ENCODE measurements at places on chromosomes 11 and 22. TPM values are rescaled to one million over a fixed set of nuclear protein-coding genes. Genes with fewer than 3 reads are reported as not detected.

The CD3D gene
- not detected for total RNA-seq

The TEX12 gene
- not detected for total RNA-seq

The PAX6 gene
- total RNA-seq: 2.7 TPM

The KRTAP5-6 gene
- not detected for total RNA-seq

The RAB38 gene
- total RNA-seq: 1.9 TPM

The STIM1 gene
- 11.1 TPM for total RNA-seq

The GVQW3 gene
- total RNA-seq: 22.5 TPM

The APLP2 gene
- total RNA-seq: 118 TPM

The VSIG10L2 gene
- total RNA-seq: 0.09 TPM

DNA sequence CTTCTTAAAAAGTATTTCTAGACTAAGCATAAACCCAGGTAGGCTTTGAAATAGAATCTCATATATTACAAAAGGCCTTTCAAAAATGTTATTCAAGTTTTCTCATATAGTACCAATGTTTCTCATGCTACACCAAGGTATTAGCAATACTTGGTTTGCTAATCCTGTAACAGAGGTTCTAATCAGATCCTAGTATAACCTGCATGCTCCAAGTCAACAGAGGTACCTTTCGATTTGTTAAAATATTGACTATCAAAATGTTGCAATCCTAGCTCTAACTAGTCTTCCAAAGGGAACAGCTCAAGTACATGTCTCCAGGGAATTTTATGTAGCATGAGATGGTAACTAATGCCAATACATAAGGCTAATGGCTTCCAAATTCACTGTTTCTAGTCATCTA is 98.1 kb upstream of the APOA1 start:
- no peak for ATAC-seq

GRCh38 chr11:124209824-124210357 is 26.7 kb downstream of the OR10D3 start:
- no peak for ATAC-seq

GRCh38 chr22:44701824-44702478 is at the start of gene PRR5:
Gene PRR5, plus strand, starts transcription at chr22:44702204. Its CDS starts 271 bp downstream, at chr22:44702475.
- ATAC-seq: peak; percentile 88

DNA sequence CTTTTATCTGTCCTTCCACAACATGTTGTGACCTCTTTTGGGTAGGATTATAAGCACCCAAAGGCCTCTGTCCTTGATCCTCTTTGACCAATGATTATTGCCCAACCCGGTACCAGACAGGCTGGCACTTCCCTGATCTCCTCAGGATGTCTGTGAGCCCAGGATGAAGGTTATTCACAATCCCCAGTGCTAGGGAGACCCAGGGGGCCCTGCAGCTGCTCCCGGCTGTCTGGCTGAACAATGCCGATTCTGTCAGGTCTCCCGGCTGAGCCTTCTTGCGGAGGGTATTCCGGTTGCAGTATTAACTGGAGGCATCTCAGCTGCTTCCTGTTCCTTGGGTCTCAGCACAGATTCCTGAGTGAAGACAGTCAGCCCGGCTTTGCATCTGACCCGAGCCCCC is 71.2 kb upstream of the CDON start:
- no peak for ATAC-seq

DNA sequence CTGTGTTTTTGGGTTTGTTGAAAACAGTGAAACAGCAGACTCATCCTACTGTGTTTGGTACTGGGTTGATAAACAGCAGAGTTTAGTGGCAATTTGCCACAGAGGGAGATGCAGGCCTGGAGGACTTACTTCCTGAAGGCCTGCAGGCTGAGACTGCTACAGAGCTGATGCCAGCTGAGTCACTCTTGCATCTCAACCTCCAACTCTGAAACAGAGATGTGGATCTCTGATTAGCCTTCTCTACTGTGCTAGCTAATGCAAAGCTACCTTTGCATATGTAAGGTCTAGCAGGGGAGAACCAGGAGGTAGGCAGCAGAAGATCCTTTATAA is 14.3 kb downstream of the ATP5MG start:
- ATAC-seq: no peak

DNA sequence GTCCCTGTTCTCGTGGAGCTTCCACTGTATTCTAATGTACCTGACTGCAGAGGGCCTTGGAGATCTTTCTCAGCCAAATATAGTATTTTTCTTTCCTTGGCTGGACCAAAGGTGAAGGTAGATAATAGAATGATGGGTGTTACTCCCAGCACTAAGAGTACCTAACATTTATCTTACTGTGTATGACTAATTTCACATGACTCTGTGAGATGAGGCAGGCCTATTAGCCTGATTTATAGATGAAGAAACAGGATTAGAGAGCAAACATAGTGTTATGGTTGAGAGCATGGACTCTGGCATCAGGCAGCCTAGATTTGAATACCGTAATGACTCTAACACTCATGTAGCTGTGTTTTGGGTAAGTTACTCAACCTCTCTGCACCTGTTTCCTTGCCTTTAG is 2.7 kb downstream of the ACO2 start:
- no peak for ATAC-seq

- ATAC-seq: peak; percentile 59
Measured at GRCh38 chr22:26182723-26183122, 13.5 kb downstream of the SEZ6L start.

DNA sequence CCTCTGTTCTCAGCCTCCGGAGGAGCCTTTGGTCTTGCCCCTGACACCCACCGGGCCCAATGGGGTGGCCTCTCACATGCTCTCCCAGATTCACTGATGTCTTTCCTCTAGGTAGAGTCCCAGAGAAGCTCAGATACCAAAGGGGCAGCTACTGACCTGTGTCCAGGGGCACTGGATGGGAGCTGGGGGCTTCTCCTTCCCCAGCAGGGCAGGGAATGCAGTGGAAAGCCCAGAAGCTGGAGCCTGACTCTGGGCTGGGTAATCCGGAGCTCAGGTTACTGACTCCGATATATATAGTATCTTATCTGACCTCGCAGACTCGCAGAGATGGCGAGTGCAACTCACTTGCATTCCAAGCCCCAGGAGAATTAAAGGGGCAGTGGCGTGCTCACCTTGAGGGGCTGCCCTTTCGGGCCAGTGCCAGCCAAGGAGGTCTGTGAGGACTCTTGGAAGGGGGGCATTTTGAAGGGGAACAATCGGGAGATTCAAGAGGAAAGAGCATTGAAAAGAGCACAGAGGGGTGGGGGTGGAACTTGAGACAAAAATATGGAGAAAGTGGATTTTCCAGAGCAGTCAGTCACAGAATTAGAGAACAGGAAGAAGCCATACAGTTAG is 2.5 kb downstream of the USP2 start:
- no peak for ATAC-seq

DNA sequence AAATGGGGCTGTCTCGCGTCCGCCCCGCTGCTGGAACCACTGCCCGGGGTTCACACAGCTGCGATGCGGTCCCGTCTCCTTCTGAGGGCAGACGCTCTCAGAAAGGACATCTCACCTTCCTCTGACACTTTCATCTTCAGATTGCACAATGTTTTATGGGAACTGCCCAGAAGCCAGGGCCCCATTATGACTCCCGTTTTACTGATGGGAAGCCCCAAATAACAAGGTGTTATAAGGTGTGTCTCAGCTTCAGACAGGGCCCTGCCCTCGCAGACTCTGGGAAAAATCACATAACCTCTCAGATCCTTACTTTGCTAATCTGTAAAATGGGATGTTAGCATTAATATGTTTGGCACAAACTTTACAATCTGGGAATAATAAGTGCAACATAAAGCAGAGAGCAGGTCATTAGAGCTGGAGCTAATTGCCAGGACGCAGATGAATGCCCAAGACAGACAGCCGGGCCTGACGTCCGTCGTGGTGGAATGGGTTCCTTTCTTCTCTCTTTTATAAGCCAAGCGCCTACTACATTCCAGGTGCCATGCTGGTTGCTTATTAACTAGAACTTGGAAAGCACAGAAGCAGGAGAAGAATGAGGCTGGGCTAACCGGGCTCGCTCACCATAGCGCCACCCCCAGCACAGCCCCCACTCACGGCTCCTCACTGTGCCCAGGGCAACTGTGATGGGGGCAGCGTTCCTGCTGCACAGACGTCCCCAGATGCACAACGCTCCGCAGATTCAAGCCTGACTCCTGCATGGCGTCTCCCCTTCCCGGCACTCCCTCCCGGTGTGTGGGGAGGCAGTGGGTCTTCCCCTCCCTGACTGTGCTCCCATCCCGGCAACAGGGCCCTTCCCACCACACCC is 43.8 kb downstream of the TRMU start:
- no peak for ATAC-seq

DNA sequence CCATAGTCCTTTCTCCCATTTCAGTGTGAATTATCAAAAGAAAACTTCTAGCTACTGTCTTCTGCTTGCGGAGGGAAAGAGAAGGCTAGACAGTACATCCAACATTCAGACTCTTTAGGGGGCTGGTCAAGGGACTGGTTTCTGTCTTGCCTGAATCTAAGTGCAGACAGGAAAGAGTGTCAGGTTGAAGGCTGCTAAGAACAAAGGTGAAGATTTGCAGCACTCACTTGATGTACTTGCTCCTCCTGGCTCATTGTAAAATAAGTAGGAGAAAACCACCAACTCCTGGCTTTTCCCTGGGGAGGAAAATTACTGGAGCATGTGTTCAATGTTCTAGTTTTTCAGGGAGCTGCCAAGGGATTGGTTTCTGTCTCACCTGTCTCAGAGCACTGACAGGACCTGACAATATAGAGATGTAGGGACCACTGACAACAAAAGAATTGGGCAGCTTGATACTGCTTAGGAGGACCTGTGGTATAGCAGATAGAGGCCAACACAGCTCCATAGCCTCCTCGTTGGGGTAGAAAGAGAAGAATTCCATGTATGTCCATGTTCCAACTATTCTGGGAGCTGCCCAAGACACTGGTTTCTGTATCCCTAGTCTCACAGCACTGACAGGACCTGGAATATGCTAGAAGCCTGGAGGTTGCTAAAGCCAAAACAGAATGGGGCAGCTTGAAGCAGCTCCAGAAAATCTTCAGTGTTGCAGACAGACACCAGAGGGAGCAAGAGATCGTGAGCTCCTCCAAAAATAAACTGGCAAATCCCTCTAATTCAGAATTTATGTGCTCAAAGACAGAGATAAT is 39.7 kb upstream of the MMP12 start:
- peak; percentile 71 for ATAC-seq

DNA sequence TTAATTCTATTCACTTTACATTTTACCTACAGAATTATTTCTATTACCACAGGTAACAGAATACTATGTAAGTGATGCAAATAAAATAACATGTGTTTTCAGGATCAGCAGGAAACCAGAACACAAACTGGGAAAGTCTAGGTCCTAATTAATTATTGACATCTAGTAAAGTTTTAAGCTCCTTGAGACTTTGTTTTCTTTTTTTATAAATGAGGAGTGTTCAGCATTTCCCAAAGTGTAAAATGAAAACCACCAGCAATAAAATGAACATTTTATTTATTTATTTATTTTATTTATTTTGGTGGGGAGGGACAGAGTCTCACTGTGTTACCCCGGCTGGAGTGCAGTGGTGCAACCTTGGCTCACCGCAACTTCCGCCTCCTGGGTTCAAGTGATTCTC is 123.6 kb downstream of the ARHGAP42 start:
- no peak for ATAC-seq

DNA sequence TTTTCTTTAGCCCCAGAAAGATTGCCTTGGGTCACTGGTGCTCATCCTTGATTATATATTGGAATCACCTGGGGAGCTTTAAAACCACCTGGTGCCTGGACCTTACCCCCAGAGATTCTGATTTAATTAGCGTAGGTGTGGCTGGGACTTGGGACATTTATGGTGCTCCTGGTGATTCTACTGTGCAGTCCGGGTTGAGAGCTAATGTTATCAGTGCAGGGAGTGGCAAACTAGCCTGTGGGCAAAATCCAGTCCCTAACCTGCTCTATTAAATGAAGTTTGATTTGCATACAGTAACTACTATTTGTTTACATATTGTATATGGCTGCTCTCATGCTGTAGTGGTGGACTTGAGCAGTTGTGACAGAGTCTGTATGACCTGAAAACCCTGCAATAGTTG is 134.0 kb upstream of the SORL1-AS1 start:
- ATAC-seq: no peak

- ATAC-seq: no peak
Measured at GRCh38 chr11:79101656-79102055, 339.2 kb downstream of the TENM4 start.

GRCh38 chr11:41116970-41117369 is 342.5 kb downstream of the LRRC4C start:
- ATAC-seq: no peak

- ATAC-seq: no peak
Measured at GRCh38 chr11:82757660-82758357, 24.1 kb upstream of the FAM181B start.

- ATAC-seq: peak; percentile 29
Measured at GRCh38 chr11:121681550-121682268, 228.9 kb upstream of the SORL1-AS1 start.

GRCh38 chr11:34936945-34937629 is 20.7 kb downstream of the PDHX start:
- ATAC-seq: no peak

DNA sequence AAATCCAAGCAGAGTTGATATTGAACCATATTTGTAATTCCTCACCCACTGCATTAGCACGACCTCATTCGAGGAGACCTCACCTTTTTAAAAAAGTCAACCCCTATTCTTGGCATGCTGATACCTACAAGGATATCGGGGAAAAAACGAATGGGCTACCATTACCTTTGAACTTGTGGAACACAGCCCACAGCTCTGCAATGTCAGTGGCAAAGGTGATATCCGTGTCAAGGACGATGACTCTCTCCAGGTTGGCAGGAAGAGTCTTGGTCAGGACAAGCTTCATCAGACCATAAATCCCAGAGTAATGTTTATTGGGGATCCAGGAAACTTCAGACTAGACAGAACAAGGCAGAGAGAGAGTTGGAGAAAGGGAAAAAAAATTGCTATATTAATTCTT is 355.6 kb downstream of the LARGE1 start:
- ATAC-seq: no peak

GRCh38 chr22:46897246-46897623 is 134.8 kb downstream of the TBC1D22A start:
- no peak for ATAC-seq

DNA sequence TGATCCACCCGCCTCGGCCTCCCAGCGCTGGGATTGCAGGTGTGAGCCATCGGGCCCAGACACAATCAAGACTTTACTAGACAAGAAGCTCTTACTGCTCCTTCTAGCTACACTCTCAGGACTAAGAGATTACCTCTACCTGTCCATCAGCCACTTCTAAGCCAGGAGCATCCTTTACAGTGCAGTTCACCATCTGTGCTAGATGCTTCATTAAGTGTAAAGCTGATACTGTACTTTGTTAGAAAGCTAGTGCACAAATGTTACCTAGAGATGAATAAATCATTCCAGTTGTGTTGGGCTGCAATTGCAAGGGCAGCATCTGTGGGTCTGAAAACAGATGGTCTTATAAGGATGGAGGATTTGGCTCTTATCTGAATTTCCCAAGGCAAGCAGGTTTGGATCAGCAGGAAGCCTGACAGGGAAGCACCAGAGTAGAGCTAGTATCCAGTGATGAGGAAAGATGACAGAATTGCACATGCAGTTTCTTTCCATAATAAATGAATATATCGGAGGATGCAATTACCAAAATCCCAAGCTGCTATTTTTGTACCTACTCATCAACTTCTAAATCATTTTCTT is 58.3 kb downstream of the FAM168A start:
- ATAC-seq: no peak

DNA sequence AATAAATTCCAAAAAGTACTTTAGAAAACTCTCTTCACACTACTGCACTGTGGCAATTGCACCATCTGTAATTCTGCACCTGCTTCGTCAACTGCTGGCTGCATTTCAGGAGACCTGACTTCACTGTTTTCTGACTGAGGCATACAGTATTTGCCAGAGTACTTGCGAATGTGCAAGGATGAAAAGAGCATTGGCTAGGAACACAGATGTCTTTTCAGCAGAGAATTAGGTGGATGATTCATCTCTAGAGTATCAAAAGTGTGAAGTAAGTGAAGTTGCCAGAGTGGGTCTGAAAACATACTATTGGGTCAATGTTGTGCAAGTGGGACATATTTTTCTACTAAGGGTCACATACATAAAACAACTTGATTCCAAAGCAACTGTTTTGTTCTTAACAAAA is 427.5 kb upstream of the CCDC90B start:
- no peak for ATAC-seq

Measured in motor neuron (in vitro differentiated cells).